Stimulated activated naive B cell treated with anti-CD40 and anti-IgM and Interleukin-4, amounts not matched to agents 10 μg/mL and 1 μg/mL and 100 μg/mL, for 72 hours (primary cell): ENCODE measurements at places on chromosomes 7 and 10.

GRCh38 chr10:78935697-78936407 lies 132.9 kb upstream of the ZMIZ1 start:
- DNase-seq: no peak

GRCh38 chr10:1160561-1161314 lies 104.6 kb downstream of the WDR37 start:
- DNase-seq: no peak

GRCh38 chr10:70487824-70488223 lies 9.3 kb downstream of the PALD1 start:
- DNase-seq: no peak

DNA sequence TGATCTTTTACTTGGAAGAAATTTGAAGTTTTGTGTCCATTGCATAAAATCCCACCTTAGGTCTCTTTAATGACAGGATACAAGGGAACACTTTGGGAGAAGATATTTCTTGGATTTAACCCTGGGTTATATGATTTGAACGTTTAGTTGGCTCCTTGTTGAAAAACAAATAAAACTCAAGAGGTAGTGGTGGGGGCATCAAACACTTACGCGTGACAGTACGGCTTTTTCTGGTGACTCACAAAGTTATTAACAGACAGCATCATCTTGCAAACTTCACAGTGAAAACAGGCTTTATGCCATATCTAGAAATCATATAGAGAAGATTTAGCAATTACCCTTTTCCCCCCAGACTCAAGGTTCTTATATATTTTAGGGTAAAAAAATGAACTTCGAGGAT lies 699 bp downstream of the NRAP start:
- no peak for DNase-seq

DNA sequence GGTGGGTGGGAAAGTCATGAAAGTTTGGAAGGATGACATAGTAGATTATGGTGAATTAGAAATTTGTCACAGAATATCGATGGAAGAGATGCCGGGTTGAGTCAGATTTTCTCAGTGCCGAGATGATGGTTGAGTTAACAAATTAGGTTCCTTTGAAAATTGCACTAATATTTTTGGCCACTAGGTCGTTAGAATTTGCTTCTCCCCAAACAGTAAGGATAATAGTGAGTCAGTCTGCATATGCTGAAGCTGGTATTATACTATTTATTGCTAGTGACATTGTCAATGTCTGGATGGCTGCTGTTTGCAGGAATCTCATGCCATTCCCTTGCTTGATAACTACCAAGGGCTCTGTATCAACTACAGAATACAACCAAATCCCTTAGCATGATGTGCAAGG lies 37.7 kb upstream of the MINDY3 start:
- no peak for DNase-seq

DNA sequence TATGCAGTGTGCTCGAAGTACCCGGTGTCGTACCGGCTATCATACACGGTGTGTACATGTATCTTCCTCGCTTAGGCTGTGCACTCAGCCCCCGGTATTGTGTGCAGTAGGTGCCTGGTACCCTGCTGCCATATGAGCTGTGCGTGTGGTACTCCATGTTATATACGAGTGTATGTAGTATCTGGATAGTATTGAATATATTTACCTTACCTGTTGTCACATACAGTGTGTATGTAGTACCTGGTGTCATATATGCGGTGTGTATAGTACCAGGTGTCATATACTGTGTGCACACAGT lies 1.2 kb downstream of the ZMYND11 start:
- no peak for DNase-seq

DNA sequence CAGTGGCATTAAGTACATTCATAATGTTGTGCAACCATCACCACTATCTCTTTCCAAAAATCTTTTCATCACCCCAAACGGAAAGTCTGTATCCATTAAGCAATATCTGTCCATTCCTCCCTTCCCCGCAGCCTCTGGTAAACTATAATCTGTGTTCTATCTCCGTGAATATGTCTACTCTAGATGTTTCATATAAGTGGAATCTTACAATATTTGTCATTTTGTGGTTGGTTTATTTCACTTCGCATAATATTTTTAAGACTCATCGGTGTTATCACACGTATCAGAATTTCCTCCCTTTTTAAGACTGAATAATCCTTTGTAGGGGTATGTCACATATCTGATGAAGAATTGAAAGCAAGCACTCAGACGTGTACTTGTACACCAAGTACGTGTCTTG lies 86.0 kb upstream of the FGFR2 start:
- no peak for DNase-seq

DNA sequence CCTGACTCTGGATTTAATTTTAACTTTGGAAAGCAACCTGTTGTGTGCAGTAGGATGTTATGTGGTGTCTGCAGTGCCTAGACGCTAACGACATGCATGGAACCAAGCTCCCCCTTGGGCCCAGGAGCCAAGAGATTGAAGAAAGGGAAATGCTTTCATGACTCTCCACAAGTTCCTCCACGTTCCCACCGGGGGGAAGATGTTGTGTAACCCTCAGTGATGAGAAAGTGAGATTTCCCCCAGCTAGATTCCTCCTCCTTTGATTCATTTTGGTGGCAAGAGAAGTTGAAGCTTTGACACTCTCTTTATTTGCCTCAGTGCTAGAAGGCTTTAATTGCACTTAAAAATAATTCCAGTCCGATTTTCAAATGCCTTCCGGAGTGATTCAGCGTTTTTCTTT lies 157.9 kb upstream of the INSYN2A start:
- DNase-seq: no peak

GRCh38 chr10:13882119-13882711 lies 295.4 kb downstream of the PRPF18 start:
- peak; percentile 10 for DNase-seq

DNA sequence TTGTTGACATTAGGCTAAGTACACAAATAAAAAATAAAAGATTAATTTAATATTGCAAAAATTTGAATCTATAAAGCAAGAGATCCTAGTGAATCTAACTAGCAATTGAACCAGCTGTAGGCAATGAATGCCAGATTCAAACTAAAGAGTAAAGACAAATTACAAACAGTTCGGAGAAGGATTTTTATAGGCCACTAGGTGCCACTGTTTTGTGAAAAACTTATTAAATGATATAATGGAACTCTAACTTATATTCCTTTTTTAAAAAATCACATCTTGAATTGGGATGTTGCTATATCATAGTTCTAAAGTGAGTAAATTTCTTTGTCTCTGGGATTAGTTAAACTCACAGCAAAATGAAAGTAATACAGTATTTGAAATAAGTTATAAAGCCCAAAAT lies 39.1 kb upstream of the GNAI1 start:
- DNase-seq: no peak

GRCh38 chr7:116957874-116958273 lies 4.6 kb downstream of the ST7 start:
- no peak for DNase-seq

DNA sequence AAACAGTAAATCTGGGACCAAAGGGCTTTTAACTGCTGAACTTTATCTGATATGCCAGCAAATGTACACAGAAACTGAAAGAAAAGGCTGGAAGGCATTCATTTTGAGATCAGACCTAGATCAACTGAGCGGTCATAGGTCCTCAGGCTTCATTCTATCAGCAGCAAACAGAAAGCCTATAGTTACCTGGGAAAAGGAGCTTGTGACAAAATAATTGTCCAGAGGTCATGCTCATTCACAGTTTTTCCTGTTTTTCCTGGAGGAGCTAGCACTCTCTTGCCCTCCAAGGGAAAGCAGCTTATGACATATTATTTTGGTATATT lies 320.2 kb downstream of the AHR start:
- DNase-seq: no peak
